ENCODE measurements at places on chromosomes 3 and 15. TPM values are rescaled to one million over a fixed set of nuclear protein-coding genes. Genes with fewer than 3 reads are reported as not detected.

The PPIB gene
- total RNA-seq = 149 TPM

The MFAP1 gene
- total RNA-seq = 20.0 TPM

The GUCA1C gene
- not detected for total RNA-seq

The TIMP4 gene
- total RNA-seq = 5.2 TPM

DNA sequence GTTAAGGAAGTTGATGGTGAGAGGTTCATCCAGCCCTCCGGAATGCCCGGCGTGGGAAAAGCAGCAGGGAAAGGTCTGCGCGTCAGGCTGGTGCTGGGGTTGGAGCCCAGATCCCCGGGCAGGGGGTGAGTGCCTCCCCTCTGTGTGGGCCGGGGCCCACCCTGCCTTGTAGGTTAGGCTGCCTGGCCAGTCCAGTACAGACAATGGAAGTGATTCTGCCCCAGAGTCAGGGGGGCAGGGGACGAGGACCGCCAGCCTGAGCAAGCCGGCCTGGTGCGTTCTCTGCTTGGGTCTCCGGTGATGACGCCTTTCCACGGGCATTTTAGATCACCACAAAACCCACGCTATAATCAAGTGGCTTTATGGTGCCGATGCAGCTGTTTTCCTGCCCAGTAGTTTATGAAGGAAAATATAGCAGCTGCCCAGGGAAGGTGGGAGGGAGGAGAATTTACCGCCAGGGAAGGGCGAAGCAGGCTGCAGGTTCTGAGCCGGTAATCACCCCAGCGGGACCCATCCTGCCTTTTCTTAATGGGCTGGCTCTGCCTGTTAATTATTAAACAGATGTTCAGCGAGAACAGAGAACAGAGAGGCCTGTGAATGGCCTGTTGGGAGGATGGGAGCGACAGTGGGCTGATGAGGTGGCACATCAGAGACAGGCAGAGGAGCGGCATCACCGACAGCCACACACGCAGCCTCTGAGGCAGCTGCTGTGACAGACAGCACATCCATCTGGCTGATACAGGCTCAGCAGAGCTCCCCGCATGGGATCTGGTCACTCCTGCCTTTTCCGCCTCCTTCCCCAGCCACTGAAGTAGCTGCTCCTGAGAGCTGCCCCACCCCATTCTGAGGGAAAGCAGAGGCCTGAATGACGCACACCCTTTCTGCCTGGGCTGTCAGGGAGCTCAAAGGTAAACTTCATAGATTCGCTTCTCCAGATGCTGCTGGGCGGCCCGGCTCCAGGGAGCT lies 35.2 kb downstream of the BDH1 start:
- no peak for DNase-seq

GRCh38 chr3:152048831-152049230 lies 175.4 kb downstream of the SUCNR1 start:
- DNase-seq = no peak

DNA sequence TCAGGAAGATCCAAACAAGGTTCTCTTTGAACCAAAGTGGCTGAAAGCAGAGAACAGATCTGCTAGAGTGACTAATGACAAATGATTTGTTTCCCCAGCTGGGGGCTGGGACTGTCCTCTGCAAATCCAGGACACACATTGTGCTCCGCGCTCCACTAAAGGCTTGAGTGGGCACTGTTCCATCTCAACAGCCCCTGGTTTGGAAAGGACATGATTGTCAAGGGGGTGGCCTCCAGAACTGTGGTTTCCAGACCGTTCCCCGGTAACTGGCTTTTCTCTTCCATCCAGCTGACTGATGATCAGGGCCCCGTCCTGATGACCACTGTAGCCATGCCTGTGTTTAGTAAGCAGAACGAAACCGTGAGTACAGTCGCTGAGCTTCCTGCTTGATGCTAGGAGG lies 91.0 kb downstream of the LRTM1 start:
- no peak for DNase-seq

GRCh38 chr15:77042245-77042919 lies 28.5 kb downstream of the TSPAN3 start:
- DNase-seq = no peak

DNA sequence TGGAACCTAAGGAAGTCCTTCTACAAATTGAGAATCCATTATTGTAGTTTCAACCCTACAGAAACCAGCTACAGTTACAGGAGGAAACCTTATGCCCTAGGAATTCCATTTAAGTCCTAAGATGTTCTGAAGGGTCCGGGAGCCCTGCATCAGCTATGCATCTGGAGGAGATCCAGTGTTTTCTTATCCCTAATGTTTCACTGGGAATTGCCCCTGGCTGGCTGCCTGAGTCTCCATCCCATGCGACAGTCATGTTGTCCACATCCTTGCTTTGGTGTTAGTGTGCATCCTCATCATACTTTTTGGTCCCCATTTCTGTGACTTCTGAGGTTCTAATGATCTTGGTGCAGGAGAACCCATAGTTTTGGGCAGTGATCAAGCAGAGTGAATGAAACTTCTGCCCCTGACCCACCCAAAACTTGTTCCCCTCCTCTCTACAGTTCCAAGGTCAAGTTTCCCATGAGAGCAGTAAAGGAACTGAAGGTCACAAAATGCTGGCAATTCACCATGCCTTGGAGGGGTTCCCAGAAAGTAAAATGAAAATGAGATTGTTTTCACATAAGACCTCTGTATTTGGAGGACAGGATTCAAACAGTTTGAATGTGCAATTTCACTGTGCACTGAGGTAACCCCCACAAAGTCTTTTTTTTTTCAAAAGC lies 121.9 kb upstream of the PHLDB2 start:
- no peak for DNase-seq

- no peak for DNase-seq
Observed at GRCh38 chr3:138360869-138361525, 12.6 kb downstream of the MRAS start.
